Suprapubic skin (tissue), 4 donors: ENCODE measurements at places on chromosomes 1 and 21.

DNA sequence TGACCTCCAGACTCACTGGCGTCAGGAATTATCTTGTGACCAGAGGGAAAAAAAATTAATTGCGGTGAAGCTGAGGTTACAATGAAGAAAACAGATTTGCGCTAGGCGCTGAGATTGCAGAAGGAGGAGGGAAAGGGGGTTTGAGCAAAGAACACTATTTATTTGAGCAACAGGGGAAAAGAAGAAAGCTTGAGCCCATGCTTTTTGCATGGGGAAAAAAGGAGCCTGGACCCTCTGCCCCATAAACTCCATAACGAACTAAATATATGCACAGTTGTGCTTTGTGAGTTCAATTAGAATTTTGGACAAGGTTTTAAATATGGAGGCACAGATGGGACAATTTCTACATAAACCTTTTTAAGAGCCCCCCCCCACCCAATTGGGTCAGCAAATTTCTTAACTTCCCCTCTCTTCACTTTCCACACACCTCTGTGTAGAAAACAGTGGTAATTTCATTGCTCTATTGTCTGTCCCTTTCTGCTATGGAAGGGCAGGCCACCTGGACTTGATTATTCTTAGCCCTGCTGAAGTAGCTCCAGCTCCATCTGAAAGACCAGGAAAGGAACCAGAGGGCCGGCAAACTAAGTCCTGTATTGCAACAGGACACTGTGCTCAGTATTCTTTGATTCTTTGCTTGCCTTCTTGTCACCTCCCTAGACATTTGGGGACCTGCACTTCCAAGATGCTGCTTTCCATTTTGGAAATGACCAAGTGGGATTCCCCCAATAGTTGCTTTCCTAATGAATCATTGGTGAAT is 862 bp upstream of the ID3 start:
- no peaks in the 10 kb centered on the region for H3K36me3 ChIP-seq
- H3K4me3 ChIP-seq: peak overlapping the region; percentile 89
- peak overlapping the region; percentile 91 for H3K27ac ChIP-seq
- no peaks in the 10 kb centered on the region for H3K27me3 ChIP-seq
- peak; percentile 69 for DNase-seq
- peaks cover 91% of the 10 kb centered on the region for H3K4me1 ChIP-seq

DNA sequence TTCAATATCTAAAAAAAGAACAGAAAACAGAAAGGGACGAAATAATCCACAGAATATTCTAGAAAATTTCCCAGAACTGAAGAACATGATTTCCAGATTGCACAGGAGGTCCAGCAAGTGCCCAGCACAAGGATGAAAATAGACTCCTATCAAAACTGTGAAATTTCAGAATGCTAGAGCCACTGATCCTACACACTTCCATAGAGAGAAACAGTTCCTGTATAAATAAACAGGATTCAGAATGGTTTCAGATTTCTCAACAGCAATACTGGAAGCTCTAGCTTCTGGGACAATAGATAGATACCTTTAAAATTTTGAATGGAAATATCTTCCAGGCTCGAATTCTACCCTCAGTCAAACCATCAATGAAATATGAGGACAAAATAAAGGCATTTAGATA is 4.6 kb downstream of the TARBP1 start:
- no peaks in the 10 kb centered on the region for H3K27me3 ChIP-seq
- DNase-seq: no peak
- no peaks in the 10 kb centered on the region for H3K36me3 ChIP-seq
- H3K4me1 ChIP-seq: peaks cover 16% of the 10 kb centered on the region

DNA sequence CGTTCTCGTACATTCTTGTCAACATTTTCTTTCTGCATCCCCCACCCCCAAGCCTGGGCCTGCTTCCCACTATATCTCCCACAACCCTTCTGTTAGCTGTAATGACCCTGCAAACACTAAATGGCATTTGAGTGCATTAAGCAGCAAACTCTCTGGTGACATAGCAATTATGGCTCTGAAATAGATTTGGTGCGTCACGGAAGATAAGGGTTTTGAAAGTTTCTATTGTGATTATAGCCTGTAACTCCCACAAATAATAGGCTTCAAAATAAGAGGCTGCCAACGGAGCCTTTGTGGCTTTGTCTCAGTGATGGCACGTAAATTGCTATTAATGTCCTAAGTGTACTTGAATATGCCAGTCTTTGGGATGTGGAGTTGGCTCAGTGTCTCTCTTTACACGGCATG is 277.6 kb downstream of the PBX1 start:
- H3K36me3 ChIP-seq: peaks cover 2% of the 10 kb centered on the region
- H3K4me3 ChIP-seq: no peak overlapping the region
- no peaks in the 10 kb centered on the region for H3K27me3 ChIP-seq
- H3K4me1 ChIP-seq: no peaks in the 10 kb centered on the region

GRCh38 chr1:3192361-3192760 is 123.4 kb downstream of the PRDM16 start:
- H3K4me3 ChIP-seq: no peak overlapping the region
- H3K27me3 ChIP-seq: peaks cover 9% of the 10 kb centered on the region

DNA sequence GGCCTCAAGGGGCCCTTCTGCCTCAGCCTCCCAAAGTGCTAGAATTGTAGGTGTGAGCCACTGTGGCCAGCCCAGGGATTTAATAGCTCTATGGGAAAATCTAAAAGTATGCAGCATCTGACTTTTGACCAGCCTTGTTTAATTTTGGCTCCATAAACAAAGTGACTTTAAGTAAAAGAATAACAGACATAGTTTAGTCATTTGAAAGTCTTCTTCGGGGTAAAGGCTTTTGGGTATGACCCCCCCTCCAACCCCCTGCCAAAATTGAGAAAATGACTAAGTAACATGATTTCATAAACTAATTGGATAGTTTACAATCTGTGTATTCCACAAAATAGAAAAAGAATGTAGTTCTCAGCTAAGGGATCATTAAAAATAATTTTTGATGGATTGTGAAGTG is 17.0 kb downstream of the GPBP1L1 start:
- no peak overlapping the region for H3K27ac ChIP-seq
- H3K4me3 ChIP-seq: no peak overlapping the region
- H3K27me3 ChIP-seq: no peaks in the 10 kb centered on the region
- no peaks in the 10 kb centered on the region for H3K36me3 ChIP-seq

DNA sequence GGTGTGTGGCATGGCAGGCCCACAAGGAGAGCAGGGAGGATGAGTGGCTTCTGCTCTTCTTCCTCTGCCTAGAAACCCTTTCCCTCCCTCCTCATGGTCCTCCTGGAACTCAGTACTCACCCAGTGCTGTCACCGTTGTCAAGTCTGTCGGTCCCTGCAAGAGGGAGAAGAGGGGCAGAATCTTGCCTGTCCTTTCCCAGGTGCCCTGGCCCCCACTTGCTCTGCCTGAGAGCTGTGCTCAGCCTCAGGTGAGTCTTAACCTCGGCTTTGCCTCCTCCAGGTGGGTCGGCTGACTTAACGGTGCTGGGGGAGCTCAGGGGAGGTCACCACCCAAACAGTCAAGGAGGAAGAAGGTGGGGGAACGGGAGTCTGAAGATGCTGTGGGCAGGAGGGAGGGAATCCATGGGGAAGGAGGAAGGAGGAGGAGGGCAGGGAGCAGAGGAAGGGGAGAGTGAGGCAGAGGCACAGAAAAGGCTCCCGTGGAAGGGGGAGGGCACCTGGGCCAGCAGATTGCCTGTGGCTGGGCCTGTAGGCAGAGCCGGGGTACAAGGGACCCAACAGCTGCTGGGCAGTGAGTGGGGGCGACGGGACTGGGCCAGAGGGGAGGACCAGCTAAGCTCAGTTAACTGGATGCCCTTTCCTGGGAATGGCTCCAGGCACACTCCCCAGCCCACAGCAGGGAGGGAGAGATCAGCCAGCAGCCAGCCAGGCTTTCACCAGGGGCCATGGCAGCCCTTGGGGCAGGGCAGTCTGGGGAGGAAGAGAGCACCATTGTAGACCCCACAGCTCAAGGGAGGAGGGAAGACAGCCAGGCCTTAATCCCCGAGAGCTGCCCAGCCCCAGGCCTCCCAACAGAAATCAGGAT is 26.3 kb downstream of the CTNNBIP1 start:
- peaks cover 45% of the 10 kb centered on the region for H3K4me1 ChIP-seq
- peaks cover 25% of the 10 kb centered on the region for H3K36me3 ChIP-seq
- DNase-seq: no peak

DNA sequence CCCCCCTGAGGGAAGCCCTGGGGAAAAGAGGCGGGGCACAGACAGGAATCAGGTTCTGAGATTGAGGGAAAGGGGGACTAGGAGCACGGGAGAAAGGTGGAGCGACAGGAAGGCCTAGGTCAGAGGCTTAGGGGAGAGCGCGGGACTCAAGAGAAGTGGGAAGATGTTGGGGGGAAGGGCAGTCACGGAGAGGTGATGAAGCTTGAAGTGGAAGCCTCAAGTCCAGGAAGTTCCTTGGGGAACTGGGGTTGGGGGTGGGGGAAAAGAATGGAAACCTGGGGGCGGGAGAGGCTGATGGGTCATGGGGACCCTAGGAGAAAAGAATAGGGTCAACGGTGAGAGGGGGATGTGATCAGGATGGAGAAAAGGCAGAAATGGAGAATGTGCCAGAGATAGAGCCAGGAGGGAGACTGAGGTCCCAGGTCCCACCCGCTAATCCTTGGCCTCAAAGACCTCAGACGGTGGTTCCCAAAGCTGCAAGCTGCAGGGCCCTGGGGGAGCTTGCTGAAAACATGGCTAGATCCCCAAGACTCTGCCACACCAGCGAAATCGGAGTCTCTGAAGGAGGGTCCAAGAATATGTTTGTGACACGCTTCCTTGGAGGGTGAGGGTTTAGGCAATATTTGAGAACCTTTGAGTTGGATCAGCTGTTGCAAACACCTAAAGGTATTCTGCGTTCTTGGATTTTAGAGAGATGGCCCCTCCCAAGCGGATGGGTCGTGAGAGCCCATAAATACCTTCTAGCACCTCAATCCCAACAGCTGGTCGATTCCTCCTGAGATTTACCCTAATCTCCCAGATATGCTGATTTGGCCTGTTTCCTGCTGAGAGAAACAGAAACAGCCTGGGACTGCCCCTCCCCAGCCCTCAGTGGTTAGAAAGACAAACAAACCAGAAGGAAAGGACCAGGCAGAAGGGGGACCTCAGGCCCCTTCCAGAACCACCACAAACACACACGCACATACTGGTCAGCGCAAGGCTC is 3.6 kb downstream of the C1orf232 start:
- H3K27ac ChIP-seq: no peak overlapping the region
- no peak for DNase-seq

DNA sequence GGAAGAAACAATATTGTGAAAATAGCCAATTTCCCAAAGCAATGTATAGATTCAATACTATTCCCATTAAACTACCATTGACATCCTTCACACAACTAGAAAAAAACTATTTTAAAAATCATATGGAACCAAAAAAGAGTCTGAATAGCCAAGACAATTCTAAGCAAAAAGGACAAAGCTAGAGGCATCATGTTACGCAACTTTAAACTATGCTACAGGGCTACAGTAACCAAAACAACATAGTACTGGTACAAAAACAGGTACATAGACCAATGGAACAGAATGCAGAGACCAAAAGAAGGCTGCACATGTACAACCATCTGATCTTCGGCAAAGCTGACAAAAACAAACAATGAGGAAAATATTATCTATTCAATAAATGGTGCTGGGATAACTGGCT is 233.3 kb upstream of the TMPRSS15 start:
- H3K27me3 ChIP-seq: no peaks in the 10 kb centered on the region
- no peaks in the 10 kb centered on the region for H3K36me3 ChIP-seq
- no peak overlapping the region for H3K27ac ChIP-seq

- H3K36me3 ChIP-seq: no peaks in the 10 kb centered on the region
- DNase-seq: no peak
- no peaks in the 10 kb centered on the region for H3K27me3 ChIP-seq
- no peak overlapping the region for H3K4me3 ChIP-seq
- no peaks in the 10 kb centered on the region for H3K4me1 ChIP-seq
- H3K27ac ChIP-seq: no peak overlapping the region
Measured at GRCh38 chr1:185939142-185939541, 205.0 kb downstream of the HMCN1 start.

DNA sequence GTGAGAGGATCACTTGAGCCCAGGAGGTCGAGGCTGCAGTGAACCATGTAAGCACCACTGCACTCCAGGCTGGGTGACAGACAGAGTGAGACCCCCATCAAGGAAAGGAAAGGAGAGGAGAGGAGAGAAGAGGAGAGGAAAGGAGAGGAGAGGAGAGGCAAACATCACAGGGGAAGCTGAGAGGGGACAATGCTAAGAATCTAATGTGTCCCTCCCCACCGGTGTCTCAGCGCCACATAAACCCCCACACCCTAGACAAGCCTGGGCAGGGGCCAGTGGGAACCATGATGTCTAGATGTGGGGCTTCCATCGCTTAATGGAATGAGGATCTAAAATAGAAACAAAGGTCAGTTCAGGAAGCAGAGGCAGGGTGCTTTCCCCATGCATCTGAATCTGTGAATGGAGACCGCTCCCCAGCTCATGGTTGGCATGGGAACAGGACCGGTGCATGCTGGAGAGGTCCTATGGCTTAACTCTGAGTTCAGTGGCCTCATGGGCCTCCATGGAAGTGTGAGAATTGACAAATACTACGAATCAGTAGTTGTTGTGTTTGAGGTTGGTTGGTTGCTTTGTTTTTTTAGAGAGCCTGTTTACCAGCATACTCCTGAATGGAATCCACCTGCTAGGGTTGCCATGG is 16.3 kb upstream of the LAPTM5 start:
- DNase-seq: no peak
- no peaks in the 10 kb centered on the region for H3K36me3 ChIP-seq
- no peak overlapping the region for H3K4me3 ChIP-seq
- H3K27me3 ChIP-seq: no peaks in the 10 kb centered on the region

GRCh38 chr1:47207803-47208373 is 18.1 kb upstream of the PDZK1IP1 start:
- no peaks in the 10 kb centered on the region for H3K36me3 ChIP-seq
- no peaks in the 10 kb centered on the region for H3K4me1 ChIP-seq
- H3K4me3 ChIP-seq: no peak overlapping the region
- no peak for DNase-seq
- peaks cover 3% of the 10 kb centered on the region for H3K27me3 ChIP-seq

DNA sequence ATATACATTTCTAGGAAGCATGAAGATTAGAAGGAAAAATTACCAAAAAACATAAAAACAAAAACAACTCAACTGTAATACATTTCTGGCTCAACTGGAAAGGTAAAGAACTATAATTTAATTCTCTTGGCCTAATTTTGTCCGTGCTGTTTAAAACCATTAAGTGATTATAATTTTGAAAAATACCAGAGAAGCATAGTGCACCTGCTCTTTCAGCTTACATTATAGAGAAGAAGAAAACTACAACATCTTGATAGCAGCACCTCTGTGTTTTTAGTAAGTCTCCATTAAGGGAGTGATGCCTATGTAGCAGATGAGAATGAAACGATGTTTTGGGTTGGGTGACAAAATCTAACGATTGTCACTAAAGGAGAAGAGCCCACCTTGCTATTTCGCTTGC is 19.3 kb upstream of the MAN1A2 start:
- no peak overlapping the region for H3K27ac ChIP-seq
- DNase-seq: no peak
- H3K36me3 ChIP-seq: no peaks in the 10 kb centered on the region
- H3K4me1 ChIP-seq: no peaks in the 10 kb centered on the region

DNA sequence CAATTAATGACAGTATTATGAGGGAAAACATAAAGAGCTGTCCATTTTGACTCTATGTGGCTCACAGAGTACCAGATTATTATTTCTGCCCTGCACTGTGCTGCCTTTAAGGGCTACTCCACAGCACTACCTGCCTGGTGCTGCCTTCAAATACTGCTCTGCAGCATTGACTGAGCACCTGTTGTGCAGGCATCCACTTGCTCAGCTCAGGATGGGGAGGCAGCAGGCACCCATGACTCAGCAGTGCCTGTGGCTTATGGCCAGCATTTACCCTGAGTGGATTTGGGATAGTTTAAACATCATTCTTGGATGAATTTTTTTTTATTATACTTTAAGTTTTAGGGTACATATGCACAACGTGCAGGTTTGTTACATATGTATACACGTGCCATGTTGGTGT is 953 bp upstream of the KPRP start:
- H3K36me3 ChIP-seq: no peaks in the 10 kb centered on the region
- no peaks in the 10 kb centered on the region for H3K27me3 ChIP-seq
- no peak for DNase-seq
- peaks cover 24% of the 10 kb centered on the region for H3K4me1 ChIP-seq
- H3K27ac ChIP-seq: no peak overlapping the region
- no peak overlapping the region for H3K4me3 ChIP-seq
